ENCODE measurements at places on chromosomes 16 and 17. TPM values are rescaled to one million over a fixed set of nuclear protein-coding genes. Genes with fewer than 3 reads are reported as not detected.

DNA sequence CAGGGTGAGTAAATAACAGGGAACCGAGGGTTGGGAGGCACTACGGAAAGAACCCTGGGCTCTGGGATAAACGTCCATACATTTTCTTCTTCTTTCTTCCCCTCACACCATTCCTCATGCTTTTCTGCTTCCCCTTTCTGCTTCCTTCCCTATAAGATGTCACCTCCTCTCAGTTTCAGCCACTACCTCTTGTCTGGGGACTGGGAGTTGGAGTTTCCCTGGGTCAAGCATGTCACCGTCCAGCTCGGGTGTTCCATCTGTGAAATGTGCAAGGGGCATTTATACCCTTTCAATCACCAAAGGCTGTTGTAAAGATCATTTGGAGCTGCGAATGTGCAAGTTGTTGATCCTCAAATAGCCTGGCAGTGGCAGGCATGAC is 17.5 kb upstream of the CCL22 start:
- no peaks in the 10 kb centered on the region for H3K27me3 ChIP-seq
- H3K4me3 ChIP-seq = no peak overlapping the region
- no peak for DNase-seq
- H3K4me1 ChIP-seq = peaks cover 14% of the 10 kb centered on the region

Gene MFAP4
- total RNA-seq = 4.3 TPM

Gene GPR139
- total RNA-seq = not detected

- H3K4me3 ChIP-seq = no peak overlapping the region
- no peak for DNase-seq
- H3K27ac ChIP-seq = no peak overlapping the region
These were observed 9.9 kb upstream of the BAIAP3 start for GRCh38 chr16:1323296-1324239.

Gene CD300LG
- 1.5 TPM for total RNA-seq

Gene TMC7
- 0.56 TPM for total RNA-seq

GRCh38 chr16:89381788-89382187 is 108.6 kb downstream of the ANKRD11 start:
- DNase-seq = no peak
- H3K27ac ChIP-seq = peak overlapping the region; percentile 87
- no peaks in the 10 kb centered on the region for H3K27me3 ChIP-seq
- no peak overlapping the region for H3K4me3 ChIP-seq
- peaks cover 71% of the 10 kb centered on the region for H3K4me1 ChIP-seq

GRCh38 chr17:17812211-17813054 is 24.4 kb downstream of the SREBF1 start:
- H3K36me3 ChIP-seq = peaks cover 14% of the 10 kb centered on the region
- peak overlapping the region; percentile 64 for H3K27ac ChIP-seq
- no peak overlapping the region for H3K4me3 ChIP-seq
- no peak for DNase-seq
- H3K27me3 ChIP-seq = no peaks in the 10 kb centered on the region

Gene ATP2A3
- total RNA-seq = 4.5 TPM

- H3K27ac ChIP-seq = no peak overlapping the region
- no peaks in the 10 kb centered on the region for H3K36me3 ChIP-seq
- H3K4me1 ChIP-seq = peaks cover 49% of the 10 kb centered on the region
- no peak overlapping the region for H3K4me3 ChIP-seq
These were observed 20.5 kb downstream of the KRT9 start for GRCh38 chr17:41551365-41551764.

- H3K4me1 ChIP-seq = peaks cover 13% of the 10 kb centered on the region
- peaks cover 63% of the 10 kb centered on the region for H3K27me3 ChIP-seq
- no peak for DNase-seq
- peak overlapping the region; percentile 23 for H3K4me3 ChIP-seq
These were observed 9.1 kb downstream of the FOXJ1 start for GRCh38 chr17:76131692-76132573.

- peaks cover 30% of the 10 kb centered on the region for H3K27me3 ChIP-seq
- DNase-seq = no peak
- peaks cover 45% of the 10 kb centered on the region for H3K4me1 ChIP-seq
- H3K4me3 ChIP-seq = no peak overlapping the region
These were observed 1.4 kb upstream of the SP6 start for GRCh38 chr17:47852113-47852949.

Gene AARSD1
- 14.2 TPM for total RNA-seq

DNA sequence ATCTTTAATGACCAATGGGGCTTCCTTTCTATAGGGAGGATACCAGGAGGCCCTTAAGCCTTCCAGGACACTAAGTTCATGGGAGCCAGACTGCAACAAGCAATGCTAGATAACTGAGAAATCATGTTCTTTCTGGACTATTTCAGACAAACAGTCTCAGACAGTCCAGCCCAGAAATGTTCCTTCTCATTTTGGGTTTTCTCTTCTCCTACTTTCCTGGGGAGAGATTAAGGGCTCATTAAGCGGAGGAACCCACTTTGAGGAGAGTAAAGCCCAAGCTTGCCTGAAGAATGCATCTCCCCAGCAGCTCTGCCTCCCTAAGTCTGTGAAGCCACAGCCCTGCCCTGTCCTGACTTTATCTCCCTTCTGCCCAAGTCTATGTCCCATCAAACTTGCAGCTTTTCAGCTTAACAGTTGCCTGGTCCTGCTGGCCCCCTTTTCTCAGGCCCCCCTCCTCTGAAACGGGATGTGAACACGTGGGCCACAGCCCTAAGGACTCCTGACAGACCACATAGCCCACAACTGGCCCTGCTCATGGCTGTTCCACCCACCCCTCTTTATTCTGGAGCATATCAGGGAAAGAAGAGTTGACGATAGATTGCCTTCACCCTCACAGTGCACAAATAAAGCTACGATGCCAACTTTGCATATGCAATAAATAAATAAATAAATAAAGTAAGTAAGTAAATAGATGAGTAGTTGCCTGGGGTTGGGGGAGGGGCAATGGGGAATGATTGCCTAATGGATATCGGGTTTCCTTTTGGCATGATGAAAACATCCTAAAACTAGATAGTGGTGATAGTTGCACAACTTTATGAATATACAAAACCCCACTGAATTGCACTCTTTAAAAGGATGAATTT is 111.0 kb downstream of the N4BP1 start:
- no peaks in the 10 kb centered on the region for H3K36me3 ChIP-seq
- no peaks in the 10 kb centered on the region for H3K27me3 ChIP-seq
- H3K4me3 ChIP-seq = no peak overlapping the region
- no peak for DNase-seq
- peak overlapping the region; percentile 80 for H3K27ac ChIP-seq
- H3K4me1 ChIP-seq = peaks cover 46% of the 10 kb centered on the region

Gene SEPTIN1
- total RNA-seq = 1.2 TPM

Data from esophagus squamous epithelium (tissue), 5 donors.